ENCODE measurements at places on chromosomes 16 and 17. TPM values are rescaled to one million over a fixed set of nuclear protein-coding genes. Genes with fewer than 3 reads are reported as not detected.

KRT36 gene
- total RNA-seq, result not detected

KRTAP1-5 gene
- total RNA-seq, result not detected

GRCh38 chr17:45270828-45271418, 9.0 kb upstream of the SPATA32 start:
- H3K4me1 ChIP-seq, result no peaks in the 10 kb centered on the region
- H3K27ac ChIP-seq, result no peak overlapping the region
- peaks cover 79% of the 10 kb centered on the region for H3K36me3 ChIP-seq
- H3K27me3 ChIP-seq, result no peaks in the 10 kb centered on the region

GRCh38 chr17:73155410-73156165, 9.2 kb upstream of the SSTR2 start:
- H3K27me3 ChIP-seq, result no peaks in the 10 kb centered on the region
- H3K27ac ChIP-seq, result no peak overlapping the region
- no peak for DNase-seq
- peaks cover 3% of the 10 kb centered on the region for H3K4me1 ChIP-seq
- no peak overlapping the region for H3K4me3 ChIP-seq

- H3K27ac ChIP-seq, result no peak overlapping the region
- no peaks in the 10 kb centered on the region for H3K36me3 ChIP-seq
- DNase-seq, result no peak
- no peaks in the 10 kb centered on the region for H3K4me1 ChIP-seq
- no peaks in the 10 kb centered on the region for H3K27me3 ChIP-seq
Observed at GRCh38 chr16:65667011-65667578, 545.2 kb upstream of the CDH11 start.

GRCh38 chr16:15574614-15574948, 68.4 kb downstream of the MARF1 start:
- no peaks in the 10 kb centered on the region for H3K36me3 ChIP-seq
- no peaks in the 10 kb centered on the region for H3K27me3 ChIP-seq
- no peak overlapping the region for H3K27ac ChIP-seq

GRCh38 chr16:14559809-14560241, 70.2 kb downstream of the PARN start:
- no peak for DNase-seq
- H3K36me3 ChIP-seq, result peaks cover 10% of the 10 kb centered on the region
- H3K4me1 ChIP-seq, result no peaks in the 10 kb centered on the region
- H3K27me3 ChIP-seq, result no peaks in the 10 kb centered on the region
- H3K27ac ChIP-seq, result no peak overlapping the region

NUPR1 gene
- not detected for total RNA-seq

DNA sequence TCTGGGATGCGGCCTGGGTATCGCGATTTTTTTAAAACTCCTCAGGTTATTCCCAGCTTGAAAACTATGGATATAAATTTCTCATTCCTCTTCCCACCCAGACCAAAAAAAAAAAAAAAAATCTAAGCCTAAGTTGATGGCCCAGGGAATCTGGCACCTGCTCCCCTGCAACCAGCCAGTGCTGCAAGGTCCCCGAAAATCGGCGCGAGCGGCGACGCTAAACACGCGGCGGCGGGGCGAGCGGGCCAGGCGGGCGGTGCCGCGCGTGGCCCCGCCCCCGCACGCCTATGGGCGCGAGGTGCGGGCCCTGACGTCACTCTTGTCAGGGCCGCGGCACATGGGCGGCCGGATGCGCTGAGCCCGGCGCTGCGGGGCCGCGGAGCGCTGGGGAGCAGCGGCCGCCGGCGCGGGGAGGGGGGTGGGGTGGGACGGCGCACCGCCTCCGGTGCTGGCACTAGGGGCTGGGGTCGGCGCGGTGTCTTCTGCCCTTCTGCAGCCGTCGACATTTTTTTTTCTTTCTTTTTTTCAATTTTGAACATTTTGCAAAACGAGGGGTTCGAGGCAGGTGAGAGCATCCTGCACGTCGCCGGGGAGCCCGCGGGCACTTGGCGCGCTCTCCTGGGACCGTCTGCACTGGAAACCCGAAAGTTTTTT, at the start of gene HLF:
TSS of gene HLF (plus strand) at position 316 of the 654 bp plus-strand sequence. CDS start 525 bp downstream, outside the sequence.
- no peak within 1 kb of the TSS for H3K27ac ChIP-seq
- peak within 1 kb of the TSS; percentile 23 for H3K4me3 ChIP-seq
- H3K36me3 ChIP-seq, result no peaks in the 10 kb centered on the region

DNA sequence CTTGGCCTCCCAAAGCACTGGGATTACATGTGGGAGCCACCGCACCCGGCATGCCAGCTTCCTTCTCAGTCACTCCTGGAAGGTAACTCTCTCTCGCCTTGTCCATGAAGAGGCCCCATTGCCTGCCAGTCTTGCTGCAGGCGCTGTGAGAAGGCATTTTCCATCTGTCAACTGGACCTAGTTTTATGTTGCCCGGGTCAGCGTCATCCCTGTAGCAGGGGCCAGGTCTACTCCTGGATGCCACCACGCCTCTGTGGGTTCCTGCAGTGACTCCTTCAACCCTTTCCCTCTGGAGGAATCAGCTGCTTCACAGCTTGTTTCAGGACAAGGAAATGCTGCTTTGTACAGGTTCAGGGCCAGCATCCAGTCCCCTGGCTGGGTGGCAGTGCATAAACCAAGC, 2.6 kb upstream of the NLRC3 start:
- peaks cover 63% of the 10 kb centered on the region for H3K4me1 ChIP-seq
- DNase-seq, result no peak
- peak overlapping the region; percentile 70 for H3K27ac ChIP-seq
- peaks cover 12% of the 10 kb centered on the region for H3K36me3 ChIP-seq
- H3K27me3 ChIP-seq, result no peaks in the 10 kb centered on the region

DNA sequence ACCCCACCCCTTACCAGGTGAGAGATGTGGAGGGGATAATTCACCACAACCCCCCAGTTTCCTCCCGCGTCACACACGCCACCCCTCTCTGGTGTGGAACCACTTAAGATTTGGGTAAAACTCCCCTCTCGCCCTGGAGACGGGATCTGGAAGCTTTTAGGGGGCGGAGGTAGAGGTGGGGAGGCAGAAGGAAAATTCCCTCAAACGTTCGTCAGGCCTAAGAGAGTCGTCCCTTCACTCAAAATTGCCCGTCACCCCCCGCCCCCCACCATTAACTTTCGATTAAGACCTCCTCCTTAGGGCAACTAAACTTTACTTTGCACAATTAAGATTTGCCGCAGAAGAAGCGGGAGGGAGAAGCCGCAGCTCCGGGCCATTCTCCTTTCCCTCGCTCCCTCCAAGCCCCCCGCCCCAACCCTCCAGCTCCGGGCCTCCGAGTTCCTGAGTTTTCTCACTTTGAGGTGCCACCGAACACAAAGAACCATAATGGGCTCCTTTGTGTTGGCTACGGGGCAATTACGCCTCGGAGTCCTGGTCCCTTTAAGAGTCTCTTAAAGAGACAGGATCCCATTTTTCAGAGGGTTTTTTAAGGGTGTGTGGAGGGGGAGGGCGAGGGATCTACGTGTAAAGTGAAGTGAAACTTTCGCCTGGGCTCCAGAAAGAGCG, 985 bp upstream of the FZD2 start:
- peak; percentile 44 for DNase-seq
- peak overlapping the region; percentile 67 for H3K27ac ChIP-seq
- H3K4me1 ChIP-seq, result peaks cover 28% of the 10 kb centered on the region
- peaks cover 4% of the 10 kb centered on the region for H3K27me3 ChIP-seq
- peak overlapping the region; percentile 74 for H3K4me3 ChIP-seq
- H3K36me3 ChIP-seq, result no peaks in the 10 kb centered on the region

SDR42E2 gene
- total RNA-seq, result 0.92 TPM

ABCA6 gene
- 1.6 TPM for total RNA-seq

- peaks cover 9% of the 10 kb centered on the region for H3K4me1 ChIP-seq
- DNase-seq, result no peak
- peaks cover 7% of the 10 kb centered on the region for H3K27me3 ChIP-seq
- H3K27ac ChIP-seq, result no peak overlapping the region
- no peaks in the 10 kb centered on the region for H3K36me3 ChIP-seq
Observed at GRCh38 chr17:29020576-29020975, 14.7 kb upstream of the SEZ6 start.

GRCh38 chr17:55266958-55267688, 2.4 kb downstream of the HLF start:
- peaks cover 34% of the 10 kb centered on the region for H3K27me3 ChIP-seq
- no peak overlapping the region for H3K27ac ChIP-seq
- H3K4me3 ChIP-seq, result no peak overlapping the region
- peaks cover 25% of the 10 kb centered on the region for H3K4me1 ChIP-seq

HAS3 gene
- 1.8 TPM for total RNA-seq

PIK3R5 gene
- total RNA-seq, result 348 TPM

GRCh38 chr17:48543107-48543853, 1.6 kb downstream of the HOXB2 start:
- H3K27me3 ChIP-seq, result no peaks in the 10 kb centered on the region
- H3K36me3 ChIP-seq, result no peaks in the 10 kb centered on the region
- H3K27ac ChIP-seq, result peak overlapping the region; percentile 95
- peak overlapping the region; percentile 77 for H3K4me3 ChIP-seq
- H3K4me1 ChIP-seq, result peaks cover 57% of the 10 kb centered on the region

KCTD5 gene
- total RNA-seq, result 36.5 TPM

FOXN1 gene
- not detected for total RNA-seq

DNA sequence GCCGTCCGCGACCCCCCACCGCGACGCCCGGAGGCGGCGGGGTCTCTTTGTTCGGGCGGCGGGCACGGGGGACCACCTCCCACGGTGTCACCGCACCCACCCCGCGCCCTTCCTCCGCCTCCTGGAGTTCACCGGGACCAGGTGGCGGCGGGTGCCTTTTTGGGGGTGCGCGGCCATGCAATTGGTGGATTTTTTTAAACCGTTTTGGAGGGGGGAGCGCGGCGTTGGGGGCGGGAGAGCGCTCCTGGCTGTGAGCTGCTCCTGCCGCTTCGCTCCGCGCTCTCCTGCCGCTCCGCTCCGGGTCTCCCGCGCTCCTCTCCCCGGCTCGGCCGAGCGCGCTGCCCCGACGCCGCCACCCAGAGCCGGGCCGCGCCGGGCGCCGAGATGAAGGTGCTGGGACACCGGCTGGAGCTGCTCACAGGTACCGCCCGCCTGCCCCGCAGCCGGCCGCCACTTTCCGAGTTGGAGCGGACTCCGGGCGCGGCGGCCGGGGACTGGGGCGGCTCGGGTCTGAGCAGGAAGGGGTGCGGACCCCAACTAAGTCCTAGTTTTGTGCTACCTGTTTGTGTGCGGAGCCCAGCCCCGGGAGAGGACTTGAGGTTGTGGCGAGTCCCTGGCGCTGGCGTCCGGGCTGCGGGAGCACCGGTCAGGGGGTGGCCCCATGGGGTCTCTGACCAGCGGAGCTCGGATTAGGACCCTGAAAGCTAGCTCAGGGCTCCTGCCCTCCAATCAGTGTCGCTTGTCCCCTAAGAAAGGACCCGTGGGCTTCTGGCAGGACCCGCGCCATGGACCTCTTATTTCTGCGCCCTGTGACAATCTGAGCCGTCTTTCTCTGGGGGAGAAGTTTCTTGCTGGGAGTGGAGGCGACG, 35.7 kb upstream of the NDRG4 start:
- DNase-seq, result peak; percentile 20
- no peak overlapping the region for H3K27ac ChIP-seq
- peaks cover 24% of the 10 kb centered on the region for H3K27me3 ChIP-seq
- no peaks in the 10 kb centered on the region for H3K36me3 ChIP-seq
- peak overlapping the region; percentile 9 for H3K4me3 ChIP-seq

DNA sequence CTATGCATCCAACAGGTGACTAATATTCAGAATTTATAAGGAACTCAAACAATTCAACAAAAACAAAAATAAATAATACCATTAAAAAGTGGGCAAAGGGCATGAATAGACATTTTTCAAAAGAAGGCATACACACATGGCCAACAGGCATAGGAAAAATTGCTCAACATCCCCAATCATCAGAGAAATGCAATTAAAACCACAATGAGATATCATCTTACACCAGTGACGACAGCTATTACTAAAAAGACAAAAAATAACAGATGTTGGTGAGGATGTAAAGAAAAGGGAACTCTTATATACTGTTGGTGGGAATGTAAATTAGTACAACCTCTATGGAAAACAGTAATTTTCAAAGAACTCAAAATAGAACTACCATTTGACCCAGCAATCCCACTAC, 250.4 kb upstream of the N4BP1 start:
- H3K4me3 ChIP-seq, result no peak overlapping the region
- DNase-seq, result no peak
- no peaks in the 10 kb centered on the region for H3K36me3 ChIP-seq
- H3K4me1 ChIP-seq, result no peaks in the 10 kb centered on the region
- H3K27me3 ChIP-seq, result no peaks in the 10 kb centered on the region

ZNF213 gene
- total RNA-seq, result 6.8 TPM

SMTNL2 gene
- not detected for total RNA-seq

DNA sequence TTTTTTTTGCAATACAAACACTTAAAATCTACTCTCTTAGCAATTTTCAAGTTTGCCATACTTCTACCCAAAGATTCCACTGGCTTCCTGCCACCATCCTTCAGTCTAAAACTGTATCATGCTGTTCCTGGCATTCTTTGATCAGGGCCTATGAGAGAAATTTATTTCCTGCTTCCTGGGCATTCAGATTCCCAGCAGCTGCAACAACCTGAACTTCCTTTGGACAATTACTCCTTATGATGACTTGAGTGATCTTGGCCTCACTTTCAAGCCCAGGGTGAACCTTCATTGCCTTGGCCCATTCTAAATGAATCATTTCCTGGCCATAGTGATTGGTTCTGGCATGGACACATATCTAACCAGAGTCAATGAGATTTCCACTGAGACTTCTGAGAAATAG, 18.0 kb upstream of the MON1B start:
- no peak overlapping the region for H3K4me3 ChIP-seq
- DNase-seq, result no peak
- no peaks in the 10 kb centered on the region for H3K4me1 ChIP-seq
- H3K27ac ChIP-seq, result no peak overlapping the region
- H3K27me3 ChIP-seq, result peaks cover 7% of the 10 kb centered on the region

GRCh38 chr16:66959704-66960161, 1.3 kb upstream of the CES3 start:
- H3K27ac ChIP-seq, result no peak overlapping the region
- peaks cover 3% of the 10 kb centered on the region for H3K4me1 ChIP-seq
- H3K27me3 ChIP-seq, result no peaks in the 10 kb centered on the region
- DNase-seq, result no peak
- no peaks in the 10 kb centered on the region for H3K36me3 ChIP-seq

DNA sequence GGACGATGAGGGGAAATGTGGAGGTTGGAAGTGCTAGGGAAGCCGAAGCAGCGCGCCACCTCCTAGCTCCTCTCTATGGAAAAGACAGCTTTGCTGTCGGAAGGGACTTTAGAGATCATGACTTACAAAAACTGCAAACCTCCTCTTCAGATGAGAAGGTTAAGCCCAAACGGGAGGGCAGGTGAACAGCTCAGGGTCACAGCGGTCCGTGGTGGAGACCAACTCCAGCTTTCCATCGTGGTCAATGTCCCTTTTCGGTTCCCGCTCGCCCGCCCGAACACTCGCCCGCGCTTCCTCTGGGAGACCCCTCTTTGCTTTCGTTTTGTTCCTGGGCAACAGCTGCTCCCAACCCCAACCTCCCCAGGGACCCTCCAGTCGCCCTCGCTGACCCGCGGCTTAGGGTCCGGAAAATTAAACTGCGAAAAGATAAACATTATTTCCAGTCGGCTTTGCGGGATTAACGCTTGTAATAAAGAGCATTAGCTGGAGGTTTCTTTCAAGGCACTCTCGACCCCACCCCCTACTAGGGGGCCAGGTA, 7.7 kb downstream of the IRX6 start:
- peaks cover 23% of the 10 kb centered on the region for H3K27me3 ChIP-seq
- H3K27ac ChIP-seq, result no peak overlapping the region
- H3K4me3 ChIP-seq, result no peak overlapping the region
- H3K4me1 ChIP-seq, result no peaks in the 10 kb centered on the region
- no peaks in the 10 kb centered on the region for H3K36me3 ChIP-seq

All from natural killer cell (primary cell).